IMR-90 (cell line): ENCODE measurements at places on chromosomes 11 and 22. TPM values are rescaled to one million over a fixed set of nuclear protein-coding genes. Genes with fewer than 3 reads are reported as not detected.
A peak's percentile ranks its signal among the peaks of the same experiment; 100 is the strongest.

LGR4 gene
- polyA plus RNA-seq, result 2.2 and 2.9 TPM in 2 replicates

PHF21B gene
- polyA plus RNA-seq, result 0.02 and 0.09 TPM in 2 replicates

ST14 gene
- polyA plus RNA-seq, result not detected in 2 replicates

KIAA0930 gene
- polyA plus RNA-seq, result 34.1 and 38.1 TPM in 2 replicates

INS gene
- polyA plus RNA-seq, result not detected in 2 replicates

LIMK2 gene
- polyA plus RNA-seq, result 14.0 and 14.5 TPM in 2 replicates

UBASH3B gene
- polyA plus RNA-seq, result 27.2 and 28.5 TPM in 2 replicates

TTC28 gene
- polyA plus RNA-seq, result 5.6 TPM in 2 replicates

SCGB1C1 gene
- not detected in 2 replicates for polyA plus RNA-seq

GRCh38 chr11:1089738-1090599 is 15.3 kb downstream of the MUC2 start:
- DNase-seq, result no peak

DNA sequence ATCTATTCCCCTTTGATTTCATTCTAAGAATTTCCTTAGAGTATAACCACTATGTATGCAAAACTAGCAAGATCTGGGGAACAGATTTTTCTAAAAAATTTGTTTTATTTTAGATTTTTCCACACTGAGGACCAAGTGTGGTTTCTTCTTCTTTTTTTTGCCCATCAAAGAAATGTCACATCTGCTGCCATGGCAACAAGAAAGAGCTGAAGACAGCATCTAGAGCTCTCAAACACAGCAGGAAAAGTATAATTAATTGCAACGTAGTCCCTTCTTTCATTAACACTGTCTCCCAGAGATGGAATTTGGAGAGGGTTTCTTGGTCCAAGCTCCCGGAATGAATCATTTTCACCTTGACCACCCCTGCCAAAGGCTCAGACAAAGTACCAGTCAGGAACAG is 256.7 kb upstream of the CCDC90B start:
- DNase-seq, result no peak

GRCh38 chr11:76588455-76589325 is 81.9 kb downstream of the LRRC32 start:
- peak; percentile 25 for DNase-seq

GRCh38 chr11:133842730-133843129 is 2.6 kb downstream of the SPATA19 start:
- DNase-seq, result no peak

- no peak for DNase-seq
These were observed 287 bp downstream of the RPS13 start for GRCh38 chr11:17077240-17077519.

GRCh38 chr11:69377953-69378302 is 84.0 kb downstream of the MYEOV start:
- no peak for DNase-seq

DNA sequence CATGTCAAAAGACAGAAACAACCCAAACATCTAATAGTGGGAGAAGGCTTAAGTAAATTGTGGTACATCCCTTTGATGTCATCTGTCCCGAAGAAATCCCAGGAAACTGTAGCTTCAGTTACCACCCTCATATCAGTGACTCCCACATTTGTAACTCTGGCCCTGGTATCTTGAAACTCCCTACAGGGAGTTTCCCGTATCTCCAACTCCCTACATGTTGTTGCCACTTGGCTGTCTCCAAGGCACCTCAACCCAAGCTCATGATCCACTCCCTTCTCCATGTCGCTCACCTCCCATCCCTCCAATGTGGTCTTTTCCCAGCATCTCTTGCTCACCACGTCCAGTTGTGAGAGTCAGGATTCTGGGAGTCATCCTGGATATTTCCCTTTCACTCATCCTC is 68.1 kb downstream of the CACNG2 start:
- DNase-seq, result no peak

DNA sequence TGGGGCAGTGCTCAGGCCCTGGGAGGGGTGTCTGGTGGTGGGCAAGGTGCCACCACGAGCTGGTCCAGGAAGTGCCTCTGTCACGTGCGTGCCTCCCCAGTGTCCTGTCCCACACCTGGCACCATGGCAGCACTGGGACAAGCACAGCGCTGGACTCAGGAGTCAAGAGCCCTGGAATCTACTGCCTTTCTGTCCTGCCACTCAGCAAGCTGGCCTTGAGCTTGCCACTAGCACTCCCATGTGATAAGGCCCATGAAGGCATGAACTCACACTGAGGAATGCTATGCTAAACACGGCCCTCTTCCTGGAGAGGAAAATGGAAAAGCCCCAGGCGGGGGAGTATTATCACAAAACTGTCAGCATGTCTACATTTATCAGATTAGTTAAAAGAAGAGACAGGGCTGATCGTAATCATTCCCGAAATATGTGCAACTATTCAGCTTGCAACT is 50.7 kb upstream of the SLC35C1 start:
- DNase-seq, result peak; percentile 2

GRCh38 chr11:102633385-102634026 is 8.4 kb upstream of the MMP20 start:
- no peak for DNase-seq

GRCh38 chr22:45905326-45905923 is 71.5 kb downstream of the WNT7B start:
- DNase-seq, result no peak

- no peak for DNase-seq
These were observed 9.3 kb downstream of the LARGE2 start for GRCh38 chr11:45931739-45932138.

- no peak for DNase-seq
These were observed 93.9 kb downstream of the YAP1 start for GRCh38 chr11:102204174-102204573.
